GM23338 (cell line): ENCODE measurements at places on chromosomes 2 and 18.
A peak's percentile ranks its signal among the peaks of the same experiment; 100 is the strongest.

- DNase-seq: peak; percentile 69
These were observed 25.7 kb upstream of the FAM178B start for GRCh38 chr2:97011977-97012569.

DNA sequence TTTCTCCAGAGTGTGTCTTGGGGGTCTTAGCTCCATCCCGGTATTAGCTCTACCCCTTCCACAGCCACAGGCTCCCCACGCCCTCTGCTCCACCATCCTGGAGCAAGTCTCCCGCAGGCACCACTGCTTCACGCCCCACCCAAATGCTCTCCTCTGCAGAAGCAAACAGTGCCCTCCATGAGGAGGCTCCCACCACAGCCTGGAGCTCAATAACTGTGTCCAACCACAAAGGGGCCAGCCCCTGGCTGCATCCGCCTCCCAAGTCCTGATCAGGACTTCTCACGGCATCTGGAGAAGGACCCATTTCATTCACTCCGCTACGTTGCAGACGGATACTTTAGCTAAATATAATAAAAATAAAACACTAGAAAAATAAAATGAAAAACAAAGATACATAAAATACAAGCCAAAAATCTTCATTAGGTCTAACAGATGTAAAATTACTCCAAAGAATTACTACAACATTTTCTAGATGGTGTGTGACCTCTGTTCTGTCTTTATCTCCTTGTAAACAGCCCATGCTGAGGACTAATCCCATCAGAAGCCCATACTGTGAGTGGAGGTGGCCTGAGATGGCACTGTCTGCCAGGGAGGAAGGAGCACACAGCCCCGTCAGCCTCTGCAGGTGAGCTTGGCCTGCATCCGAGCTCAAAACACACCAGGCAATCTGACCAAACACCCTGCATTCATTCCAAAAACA, 210.8 kb upstream of the RAB6C start:
- no peak for DNase-seq

DNA sequence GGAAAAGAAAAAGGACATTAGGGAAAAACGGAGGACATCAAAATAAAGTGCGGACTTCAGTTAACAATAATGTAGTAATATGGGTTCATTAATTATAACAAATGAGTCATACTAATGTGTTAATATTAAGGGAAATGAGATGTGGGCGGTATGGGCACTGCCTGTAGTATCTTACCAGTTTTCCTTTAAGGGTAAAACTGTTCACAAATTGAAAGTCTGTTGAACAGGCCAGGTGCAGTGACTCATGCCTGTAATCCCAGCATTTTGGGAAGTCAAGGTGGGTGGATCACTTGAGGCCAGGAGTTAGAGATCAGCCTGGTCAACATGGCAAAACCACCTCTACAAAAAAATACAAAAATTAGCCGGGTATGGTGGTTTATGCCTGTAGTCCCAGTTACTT, 56.8 kb upstream of the PMAIP1 start:
- no peak for DNase-seq

GRCh38 chr18:22493940-22494339, 76.2 kb upstream of the CTAGE1 start:
- DNase-seq: no peak

DNA sequence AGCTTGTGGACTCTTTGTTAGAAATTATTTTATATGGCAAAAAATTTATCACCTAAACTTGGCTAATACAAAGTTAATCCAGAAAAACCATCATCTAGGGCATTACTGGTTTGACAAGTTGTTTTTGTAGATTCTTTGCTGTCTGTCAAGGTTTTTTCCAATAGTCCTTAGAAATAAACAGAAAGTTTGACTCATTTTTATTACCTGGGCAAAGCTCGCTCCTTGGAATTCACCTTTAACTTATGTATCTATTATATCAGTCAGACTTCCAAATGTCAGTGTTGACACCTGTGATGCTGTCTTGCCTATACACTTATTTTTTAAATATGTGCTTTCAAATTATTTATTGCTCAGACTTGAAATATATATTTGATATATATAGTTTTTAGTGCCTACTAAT, 21.7 kb downstream of the LAMA3 start:
- no peak for DNase-seq

- no peak for DNase-seq
These were observed 134.5 kb downstream of the PTGR3 start for GRCh38 chr18:75074196-75075015.

GRCh38 chr2:181313845-181314244, 143.3 kb upstream of the ITGA4 start:
- DNase-seq: no peak

DNA sequence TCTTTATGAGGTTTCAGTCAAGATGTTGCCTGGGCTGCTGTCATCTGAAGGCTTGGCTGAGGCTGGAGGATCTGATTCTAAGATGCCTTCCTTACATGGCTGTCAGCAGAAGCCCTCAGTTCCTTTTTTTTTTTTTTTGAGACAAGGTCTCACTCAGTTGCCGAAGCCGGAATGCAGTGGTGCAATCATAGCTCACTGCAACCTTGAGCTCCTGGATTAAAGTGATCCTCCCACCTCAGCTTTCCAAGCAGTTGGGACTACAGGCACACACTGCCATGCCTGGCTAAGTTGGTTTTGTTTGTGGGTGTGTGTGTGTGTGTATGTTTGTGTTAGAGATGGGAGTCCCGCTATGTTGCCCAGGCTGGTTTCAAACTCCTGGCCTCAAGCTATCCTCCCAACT, 13.1 kb upstream of the SLC35F5 start:
- DNase-seq: no peak

- DNase-seq: peak; percentile 50
These were observed 48.4 kb downstream of the DTNA start for GRCh38 chr18:34758378-34758948.

DNA sequence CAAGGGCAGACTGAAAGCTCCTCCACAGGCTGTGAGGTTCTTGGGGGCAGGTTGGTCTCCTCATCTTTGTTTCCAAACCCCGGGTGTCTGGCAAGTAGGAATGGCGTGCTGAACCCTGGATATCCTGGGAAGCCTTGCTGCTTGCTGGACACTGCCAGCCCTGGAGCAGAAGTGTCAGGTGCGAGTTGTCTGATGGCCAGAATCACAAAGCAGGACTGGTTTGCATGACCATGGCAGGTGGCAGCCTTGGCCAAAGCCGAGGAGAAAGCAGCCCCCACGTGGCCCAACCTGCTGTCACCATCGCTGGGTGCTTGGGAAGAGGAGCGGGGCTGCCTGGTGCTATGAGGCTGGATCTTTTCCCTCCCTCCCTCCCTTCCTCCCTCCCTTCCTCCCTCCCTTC, 309.5 kb upstream of the HS6ST1 start:
- no peak for DNase-seq
